ENCODE measurements at places on chromosomes 2 and 18.

DNA sequence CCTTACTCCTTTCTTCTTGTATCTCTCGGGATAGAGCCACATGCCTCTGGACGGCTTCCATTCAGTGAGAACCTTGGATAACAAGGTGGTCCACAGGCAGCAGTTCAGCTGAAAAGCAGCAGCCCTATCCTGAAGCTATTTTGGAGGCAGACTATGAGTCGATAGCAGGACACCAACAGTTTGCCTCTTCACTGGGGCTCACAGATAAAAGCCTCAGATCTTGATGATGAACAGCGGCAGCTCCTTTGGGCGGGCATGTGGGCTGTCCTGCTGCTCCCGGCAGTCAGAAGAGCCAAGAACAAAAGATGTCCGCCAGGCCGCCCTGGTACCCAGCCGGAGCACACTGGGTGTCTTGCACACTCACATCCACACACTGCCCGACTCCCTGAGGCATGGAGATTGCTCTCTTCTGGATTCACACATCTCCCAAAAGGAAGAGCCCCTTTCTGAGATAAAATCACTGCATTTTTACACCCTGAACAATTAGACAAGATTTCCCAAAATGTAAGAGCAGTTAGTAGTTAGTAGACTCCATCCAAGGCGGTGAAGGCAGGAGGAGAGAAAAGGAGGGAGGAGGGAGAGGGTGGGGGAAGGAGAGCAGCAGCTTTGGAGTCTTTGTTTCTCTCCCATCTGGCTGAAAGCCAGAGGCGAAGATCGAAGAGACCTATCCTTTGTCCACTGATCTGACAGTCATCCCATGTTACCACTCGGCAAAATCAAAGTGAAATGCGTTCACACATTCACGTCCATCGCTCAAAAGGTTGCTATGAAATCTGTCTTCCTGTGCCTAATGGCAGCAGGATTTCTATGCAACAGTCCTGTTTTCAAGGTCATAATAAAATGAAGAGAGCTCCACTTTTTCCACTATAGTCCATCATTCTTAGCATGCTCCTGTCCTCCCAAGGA, 90.1 kb upstream of the KLF7 start:
- no peak for DNase-seq

GRCh38 chr18:79898952-79899608, 52.4 kb downstream of the SLC66A2 start:
- no peak for DNase-seq

GRCh38 chr18:74742573-74743243, 145.0 kb downstream of the ZNF407 start:
- DNase-seq, result no peak

DNA sequence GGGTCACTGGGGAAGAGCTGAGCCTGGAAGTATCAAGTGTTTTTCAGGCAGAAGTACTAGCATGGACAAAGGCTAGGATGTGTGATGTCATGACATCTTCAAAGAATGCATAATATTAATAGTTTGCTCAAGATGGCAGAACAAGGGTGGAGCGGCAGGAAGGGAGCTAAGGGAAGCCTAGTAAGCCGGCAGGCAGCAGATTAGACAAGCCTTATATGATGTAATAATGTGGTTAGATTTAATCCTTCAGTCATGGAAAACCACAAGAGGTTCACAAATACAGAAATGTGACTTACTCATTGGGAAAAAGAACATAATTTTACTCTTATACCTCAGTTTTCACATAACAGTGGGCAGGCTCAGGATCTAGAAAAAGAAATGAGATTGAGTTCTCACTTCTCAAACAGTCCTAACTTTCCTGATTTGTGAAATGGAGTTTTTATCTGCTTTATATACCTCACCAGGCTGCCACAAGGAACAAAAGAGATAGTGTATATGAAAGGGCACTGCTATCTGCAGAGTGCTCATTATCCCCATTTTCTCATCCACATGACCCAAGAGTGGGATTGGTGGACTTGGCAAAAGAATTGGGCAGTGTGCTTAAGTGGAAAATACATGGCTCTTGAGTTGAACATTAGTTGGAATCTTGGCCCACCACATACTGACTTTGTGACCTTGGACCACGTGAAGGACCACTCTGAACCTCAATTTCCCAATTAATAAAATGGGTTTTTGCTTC, 89.1 kb upstream of the LHCGR start:
- DNase-seq, result no peak

DNA sequence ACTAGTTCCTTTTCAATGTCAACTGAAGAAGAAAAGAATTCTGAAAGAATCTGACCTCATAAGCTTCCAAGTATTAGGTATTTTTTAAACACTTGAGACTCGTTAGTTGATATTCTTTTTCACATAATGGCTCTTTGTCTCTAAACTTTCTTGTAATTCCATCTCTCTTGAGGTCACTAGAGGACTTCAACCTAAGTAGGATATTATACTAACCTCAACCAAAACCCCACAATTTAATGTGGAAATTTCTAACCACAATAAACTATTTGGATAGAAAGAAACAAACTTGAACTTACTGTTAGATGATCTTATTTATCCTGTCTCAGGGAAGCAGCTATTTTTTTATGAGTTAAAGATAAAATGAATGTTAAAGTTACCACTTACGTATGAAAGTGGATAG, 206.9 kb upstream of the FSIP2 start:
- DNase-seq, result no peak

- DNase-seq, result no peak
Measured at GRCh38 chr2:109242210-109242653, 113.2 kb downstream of the SH3RF3 start.

- no peak for DNase-seq
Measured at GRCh38 chr2:147236601-147237000, 608.2 kb upstream of the ACVR2A start.

DNA sequence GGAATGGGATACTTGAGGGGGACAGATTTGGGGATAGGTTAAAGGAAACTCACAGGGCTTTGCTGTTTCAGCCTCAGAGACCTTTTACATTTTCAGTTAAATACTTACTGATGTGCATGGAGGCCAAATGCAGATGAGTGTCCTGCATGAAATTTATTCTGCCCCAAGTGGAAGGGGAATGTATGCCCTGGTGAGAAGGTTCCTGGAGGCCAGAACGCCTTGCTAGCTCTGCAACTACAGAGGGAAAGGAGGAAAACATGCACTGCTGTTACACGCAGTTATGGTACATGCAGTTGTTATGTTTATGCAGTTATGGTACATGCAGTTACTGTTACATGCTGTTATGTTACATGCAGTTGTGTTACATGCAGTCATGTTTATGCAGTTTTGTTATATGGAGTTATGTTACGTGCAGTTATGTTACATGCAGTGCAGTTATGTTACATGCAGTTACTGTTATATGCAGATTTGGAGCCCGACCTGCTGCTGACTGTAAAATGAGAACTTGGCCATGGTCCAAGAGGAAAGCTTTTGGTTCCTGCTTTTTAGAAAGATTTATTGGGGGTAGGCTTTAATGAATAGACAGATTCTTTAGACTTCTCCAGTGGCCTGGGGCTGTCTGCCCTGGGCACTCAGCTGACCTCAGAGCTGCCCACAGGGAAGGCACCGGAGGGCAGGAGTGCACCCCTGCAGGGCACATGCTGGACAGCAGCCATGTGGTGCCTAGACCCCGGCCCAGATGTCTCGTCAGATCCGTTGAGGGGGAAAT, 84.1 kb downstream of the LDLRAD4 start:
- DNase-seq, result no peak
